Nephron progenitor cell (in vitro differentiated cells): ENCODE measurements at places on chromosomes 6 and 20.
A peak's percentile ranks its signal among the peaks of the same experiment; 100 is the strongest.

- no peak for DNase-seq
Measured at GRCh38 chr6:36625158-36625919, 31.2 kb downstream of the SRSF3 start.

DNA sequence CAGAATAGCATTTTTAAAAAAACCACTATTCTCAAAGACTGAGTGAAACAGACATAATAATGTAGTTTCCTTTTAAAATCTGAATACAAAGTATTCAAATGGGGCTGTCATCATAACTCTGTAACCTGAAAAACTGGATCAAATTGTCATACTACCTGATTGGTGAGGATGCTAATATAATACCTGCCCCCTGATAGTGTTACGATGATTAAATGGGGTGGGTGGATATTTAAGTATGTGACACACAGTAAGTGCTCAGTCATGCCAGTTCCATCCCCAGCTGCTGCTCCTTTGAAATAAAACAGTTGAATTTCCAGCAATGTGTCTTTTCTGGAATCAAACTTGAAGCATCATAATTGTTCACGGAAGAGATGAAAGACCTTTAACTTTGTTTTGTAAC, 8.9 kb downstream of the HTR1B start:
- no peak for DNase-seq

DNA sequence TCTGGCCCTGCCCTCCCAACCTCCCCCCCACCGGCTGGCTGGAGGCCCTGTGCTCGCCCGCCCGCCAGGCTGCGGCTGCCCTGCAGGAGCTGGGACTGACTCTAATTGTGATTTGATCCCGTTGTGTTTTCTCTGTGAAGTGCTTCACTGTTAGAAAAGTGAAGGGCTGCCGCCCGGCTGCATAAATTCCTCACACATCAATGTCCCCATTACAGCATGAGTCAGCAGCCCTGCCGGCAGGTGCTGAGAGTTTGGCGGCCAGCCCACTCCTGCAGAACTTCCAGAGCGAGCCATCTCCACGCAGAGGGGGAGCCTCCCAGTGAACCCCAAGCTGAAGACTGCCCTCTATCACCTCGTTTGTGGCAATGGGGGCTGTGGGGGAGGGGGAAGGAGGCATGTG, 137.9 kb downstream of the DLL1 start:
- no peak for DNase-seq

- no peak for DNase-seq
Measured at GRCh38 chr6:220721-221475, 71.4 kb upstream of the DUSP22 start.

DNA sequence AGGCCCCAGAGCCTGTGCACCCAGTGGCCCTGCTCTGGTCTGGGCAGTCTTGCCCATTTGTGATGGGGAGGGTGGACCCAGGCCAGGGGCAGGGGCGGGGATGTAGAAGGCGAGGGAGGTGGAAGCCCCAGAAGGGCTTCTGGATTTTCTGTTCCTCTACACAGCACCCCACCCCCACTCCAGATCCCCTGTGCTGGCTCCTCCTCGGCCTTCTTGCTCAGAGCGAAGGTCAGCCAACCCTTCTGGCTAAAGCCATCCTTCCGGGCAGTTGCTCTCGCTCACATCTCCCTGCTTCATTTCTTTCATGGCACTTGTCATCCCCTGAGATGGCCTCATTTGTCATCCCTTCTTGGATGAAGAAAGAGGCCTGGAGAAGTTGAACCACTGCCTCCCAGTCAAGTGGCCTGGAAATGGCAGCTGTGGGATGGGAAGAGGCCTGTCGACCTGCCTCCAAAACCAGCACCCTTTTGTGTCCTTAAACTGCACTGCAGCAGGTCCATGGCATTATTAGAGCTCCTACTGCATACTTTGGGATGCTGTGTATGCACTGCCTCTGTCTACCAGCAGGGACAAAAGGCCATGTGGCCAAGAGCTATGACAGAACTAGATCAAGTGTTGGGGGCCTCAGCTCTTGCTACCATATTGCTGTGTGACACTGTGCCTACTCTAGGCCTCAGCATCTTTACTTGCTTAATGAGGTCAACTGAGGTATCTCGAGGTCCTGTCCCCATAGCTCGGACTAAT, 19.9 kb downstream of the PEDS1 start:
- no peak for DNase-seq

DNA sequence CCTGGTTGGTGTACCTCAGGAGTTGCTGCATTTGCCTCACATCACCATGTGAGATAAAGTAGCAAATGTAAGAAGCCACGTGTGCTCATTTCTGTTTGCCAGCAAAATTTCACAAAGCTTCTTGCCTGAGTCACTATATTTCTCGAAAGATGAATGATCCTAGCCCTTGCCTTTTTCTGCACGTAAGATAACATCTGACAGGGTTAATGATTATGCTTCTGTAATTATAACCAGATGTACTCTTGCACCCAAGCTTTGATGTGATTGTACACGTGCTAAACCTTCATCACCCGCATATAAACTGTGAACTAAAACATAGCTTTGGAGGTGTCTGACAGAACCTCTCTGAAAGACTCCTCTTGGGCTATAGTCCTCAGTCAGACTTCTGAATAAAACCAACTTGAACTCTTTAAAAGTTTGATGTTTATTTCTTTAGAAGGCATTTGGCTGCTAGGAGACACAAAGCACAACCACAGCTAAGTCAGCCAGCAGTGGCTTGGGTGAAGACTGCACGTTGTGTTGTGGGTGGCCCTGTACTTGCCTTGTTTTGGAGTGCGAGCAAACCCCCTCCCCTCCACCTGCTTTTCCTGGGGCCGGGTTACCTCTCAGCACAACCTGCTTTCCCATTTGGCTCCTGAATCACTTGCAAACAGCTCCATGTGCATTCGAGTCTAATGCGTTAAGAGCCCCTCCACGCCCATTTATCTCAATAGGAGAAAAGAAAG, 19.3 kb downstream of the PROKR2 start:
- DNase-seq, result no peak

DNA sequence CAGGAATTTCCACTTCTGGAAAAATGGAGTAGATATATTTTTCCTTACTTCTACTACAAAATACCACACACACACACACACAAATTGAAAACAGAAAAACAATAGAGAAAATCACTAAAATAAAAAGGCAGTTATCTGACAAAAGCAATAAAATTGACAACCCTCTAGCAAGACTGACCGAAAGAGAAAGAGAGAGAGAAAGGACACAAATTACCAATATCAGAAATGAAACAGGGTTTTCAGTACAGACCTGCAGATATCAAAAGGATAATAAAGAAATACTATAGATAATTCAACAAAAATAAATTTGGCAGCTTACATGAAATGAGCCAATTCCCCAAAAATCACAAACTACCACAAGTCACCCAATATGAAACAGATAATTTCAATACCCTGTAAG, 104.7 kb downstream of the OPRM1 start:
- no peak for DNase-seq

GRCh38 chr6:150302520-150303176, 66.2 kb upstream of the IYD start:
- no peak for DNase-seq

DNA sequence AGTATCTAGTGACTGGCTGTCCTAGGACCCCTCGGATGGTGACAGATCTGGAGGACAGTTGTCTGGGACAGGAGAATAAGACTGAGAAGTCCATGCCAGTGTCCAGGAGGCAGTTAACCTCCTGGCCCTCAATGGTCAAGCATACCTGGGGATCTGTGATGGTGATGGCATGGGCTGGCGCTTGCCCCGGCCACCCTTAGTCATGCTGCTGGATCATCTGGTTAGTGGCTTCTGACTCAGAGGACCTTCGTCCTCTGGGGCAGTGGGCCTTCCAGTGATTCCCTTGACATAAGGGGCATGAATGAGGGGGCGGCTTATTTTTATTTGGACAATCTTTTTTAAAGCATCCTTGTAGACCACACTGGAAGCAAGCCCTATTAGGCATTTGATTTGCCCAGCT, 24.0 kb upstream of the SF3B5 start:
- DNase-seq, result no peak

DNA sequence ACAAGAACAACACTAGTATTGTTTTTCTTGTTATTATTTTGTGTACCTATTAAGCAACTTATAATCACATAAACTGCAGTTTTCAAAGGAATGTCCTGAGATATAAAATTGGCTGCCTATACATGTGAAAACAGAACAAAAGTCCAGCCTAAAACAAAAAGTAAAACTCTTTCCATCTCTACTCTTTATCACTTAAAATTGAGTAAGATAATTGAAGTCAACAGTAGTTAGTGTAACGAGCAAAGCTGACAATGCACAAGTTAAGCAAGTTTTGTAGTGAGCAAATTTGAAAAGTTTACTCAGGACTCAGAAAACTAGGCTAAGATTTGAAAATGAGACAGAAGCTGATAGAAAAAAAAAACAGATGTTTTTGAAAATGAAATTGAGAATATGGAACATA, 941.4 kb upstream of the MAN1A1 start:
- no peak for DNase-seq

DNA sequence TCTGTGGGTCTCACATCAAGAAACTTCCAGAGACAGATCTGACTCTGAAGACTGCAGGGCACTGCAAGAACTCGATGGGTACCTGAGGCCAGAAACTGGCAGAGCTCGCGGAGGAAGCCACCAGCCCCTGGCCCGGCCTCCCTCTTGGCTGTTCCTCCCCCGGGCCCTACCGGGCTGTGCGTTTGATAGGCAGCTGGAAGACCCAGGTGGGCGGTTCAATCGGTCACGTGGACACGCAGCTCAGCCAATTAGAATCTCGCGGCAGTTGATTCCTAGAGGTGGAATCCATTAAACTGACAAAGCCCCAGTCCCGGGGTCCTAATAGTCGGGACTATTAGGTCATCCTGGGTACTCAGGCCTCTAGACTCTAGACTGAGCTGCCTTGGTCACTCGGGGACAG, 154.2 kb upstream of the PROKR2 start:
- no peak for DNase-seq

DNA sequence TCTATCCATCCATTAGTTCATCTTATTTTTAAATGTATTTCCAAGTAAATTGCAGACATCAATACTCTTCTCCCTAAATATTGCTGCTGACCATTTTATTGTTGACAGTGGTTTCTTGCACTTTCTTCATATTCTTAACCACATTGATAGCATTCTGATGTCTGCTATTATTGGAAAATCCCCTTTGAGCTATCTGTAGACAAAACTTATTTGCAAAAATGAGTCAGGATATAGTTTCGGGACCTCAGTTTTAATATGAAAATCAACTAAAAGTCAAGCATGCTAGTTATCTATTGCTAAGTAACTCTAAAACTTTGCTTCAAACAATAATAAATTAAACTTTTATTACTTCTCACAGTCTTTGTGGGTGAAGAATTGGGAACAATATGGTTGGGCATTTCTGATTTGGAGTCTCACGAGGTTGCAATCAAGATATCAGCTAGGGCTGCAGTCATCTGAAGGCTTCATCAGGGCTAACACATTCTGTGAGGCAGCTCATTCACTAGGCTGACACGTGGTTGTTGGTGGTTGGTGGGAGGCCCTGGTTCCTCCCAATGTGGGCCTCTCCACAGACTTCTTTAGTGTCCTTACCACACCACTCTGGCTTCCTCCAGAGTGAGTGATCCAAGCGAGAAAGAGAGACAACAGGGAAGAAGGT, 32.7 kb downstream of the CD109 start:
- DNase-seq, result no peak

GRCh38 chr20:63846128-63846771, 15.0 kb upstream of the ABHD16B start:
- peak; percentile 71 for DNase-seq

- DNase-seq, result no peak
Measured at GRCh38 chr20:4972506-4973251, 28.6 kb downstream of the SLC23A2 start.

DNA sequence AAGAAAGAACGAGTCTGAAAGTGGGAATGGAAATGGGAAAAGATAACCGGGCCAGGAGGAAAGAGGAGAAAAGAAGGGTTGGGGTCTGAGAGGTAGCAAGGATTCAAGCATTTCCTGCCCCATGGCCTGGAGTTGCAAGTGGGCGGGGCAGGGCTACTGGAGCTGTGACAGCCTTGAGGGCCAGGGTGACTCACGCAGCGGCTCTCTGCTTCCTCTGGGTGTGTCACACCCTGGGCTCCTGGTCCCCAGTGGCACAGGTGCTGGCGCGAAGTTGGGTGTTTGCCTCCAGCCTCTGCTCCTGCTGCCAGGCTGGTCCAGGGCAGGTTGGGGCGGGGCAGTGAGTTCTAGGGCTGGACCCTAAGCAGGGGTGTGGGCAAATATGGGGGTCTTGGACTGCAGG, 3.3 kb upstream of the ULBP3 start:
- no peak for DNase-seq

DNA sequence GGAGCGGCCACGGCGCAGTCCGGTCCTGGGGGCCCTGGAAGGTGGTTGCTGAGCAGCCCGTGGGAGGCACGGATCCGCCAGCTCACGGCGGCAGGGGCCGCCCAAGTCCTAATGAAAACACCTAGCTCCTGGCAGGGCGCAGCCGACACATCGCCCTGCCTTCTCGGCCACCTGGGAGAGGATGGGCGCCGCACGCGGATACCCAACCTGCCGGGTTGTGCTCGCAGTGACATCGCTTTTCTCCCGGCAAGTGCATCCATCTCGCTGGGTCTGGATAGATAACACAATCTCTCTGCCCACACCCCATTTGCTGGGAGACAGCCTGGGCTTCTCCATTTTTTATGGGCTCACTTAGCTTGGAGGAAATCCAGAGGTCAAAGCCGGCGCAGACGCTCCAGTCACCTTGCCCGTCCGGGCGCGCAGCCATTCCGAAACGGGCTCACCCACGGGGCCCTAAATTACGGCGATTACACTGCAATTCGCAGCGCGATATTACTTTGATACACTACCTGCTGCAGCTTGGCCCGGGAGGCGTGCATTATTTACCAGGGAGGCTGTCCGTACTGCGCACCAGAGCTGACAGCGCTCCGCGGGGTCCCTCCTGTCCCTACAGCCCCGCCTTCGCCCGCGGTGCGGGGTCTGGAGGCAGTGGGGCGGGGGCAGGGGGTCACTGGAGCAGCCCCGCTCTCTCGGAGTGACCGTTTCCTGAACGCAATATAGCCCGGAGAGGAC, 36.2 kb upstream of the CCDC167 start:
- DNase-seq, result peak; percentile 60

- no peak for DNase-seq
Measured at GRCh38 chr20:45343532-45344167, 4.6 kb downstream of the SDC4 start.

DNA sequence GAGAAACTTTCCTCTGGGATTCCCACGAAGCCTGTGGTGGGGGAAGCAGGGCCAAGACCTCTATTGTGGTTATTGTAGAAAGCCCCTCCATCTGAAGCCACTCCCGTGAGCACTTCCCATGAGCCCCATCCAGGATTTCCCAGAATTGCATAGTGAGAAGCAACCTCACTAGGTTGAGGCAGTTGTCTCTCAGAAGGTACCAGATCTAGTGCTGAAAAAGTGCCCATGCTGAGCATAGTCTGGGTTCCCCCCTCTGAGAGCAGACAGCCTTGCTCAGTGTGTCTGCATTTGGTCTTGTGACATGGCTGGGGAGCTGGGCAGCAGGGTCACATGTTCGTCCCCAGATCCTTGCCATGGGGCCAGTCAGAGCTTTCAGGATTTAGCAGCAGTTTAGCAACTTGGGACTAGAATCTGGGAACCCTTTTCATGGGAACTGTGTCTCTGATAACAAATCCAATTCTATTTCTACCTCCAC, 38.6 kb downstream of the SLC9A8 start:
- DNase-seq, result no peak
